ENCODE measurements at places on chromosomes 5 and 9.

- DNase-seq = no peak
Observed at GRCh38 chr5:60210810-60211209, 317.3 kb upstream of the PDE4D start.

DNA sequence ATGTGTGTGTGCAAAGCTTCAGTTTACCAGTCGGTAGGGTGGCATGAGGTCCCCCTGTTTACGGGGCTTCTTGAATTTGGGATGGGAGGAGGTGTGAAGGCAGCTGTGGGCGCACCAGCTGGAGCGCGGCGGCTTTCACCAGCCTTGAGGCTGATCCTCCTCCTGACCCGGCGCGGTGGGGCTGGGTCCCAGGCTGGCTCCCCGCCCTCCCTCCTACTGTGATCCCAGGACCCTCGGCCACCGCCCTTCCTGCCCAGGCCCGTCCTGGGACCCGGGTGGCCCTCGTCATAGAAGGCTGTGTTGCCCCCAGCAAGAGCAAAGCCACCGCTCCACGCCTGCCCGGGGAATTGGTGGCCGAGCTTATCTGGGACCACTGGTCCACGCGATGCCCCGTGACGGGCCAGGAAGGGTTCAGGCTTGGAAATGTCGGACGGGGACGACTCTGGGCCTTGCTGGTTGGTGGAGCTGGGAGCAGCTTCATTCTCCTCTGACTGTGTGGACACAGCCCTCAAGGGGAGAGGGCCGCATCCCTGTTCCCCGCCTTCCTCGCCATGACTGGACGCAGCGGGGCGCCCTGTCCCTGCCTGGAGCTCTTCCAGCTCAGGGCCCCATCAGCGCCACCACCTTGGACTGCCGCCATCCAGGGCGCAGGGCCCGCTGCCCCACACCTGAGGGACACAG is 271.1 kb upstream of the IRX1 start:
- DNase-seq = no peak

DNA sequence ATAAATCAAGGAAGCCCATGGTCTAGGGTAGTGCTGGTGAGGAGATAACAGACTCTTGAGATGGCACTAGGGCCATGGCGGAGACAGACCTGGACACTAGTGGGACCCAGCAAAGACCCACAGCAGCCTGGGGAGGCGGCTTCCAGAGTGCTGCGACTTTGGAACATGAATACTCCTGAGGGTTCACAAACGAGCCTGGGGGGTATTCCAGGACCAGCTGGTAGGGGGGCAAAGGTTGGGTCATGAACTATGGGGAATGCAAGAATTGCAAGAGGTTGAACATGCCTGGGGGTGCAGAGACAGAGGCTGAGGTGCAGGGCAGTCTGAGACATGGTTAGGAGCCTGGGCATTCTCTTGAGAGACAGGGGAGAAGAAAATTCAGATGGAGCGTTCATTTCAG is 43.8 kb upstream of the SPTLC1 start:
- no peak for DNase-seq

DNA sequence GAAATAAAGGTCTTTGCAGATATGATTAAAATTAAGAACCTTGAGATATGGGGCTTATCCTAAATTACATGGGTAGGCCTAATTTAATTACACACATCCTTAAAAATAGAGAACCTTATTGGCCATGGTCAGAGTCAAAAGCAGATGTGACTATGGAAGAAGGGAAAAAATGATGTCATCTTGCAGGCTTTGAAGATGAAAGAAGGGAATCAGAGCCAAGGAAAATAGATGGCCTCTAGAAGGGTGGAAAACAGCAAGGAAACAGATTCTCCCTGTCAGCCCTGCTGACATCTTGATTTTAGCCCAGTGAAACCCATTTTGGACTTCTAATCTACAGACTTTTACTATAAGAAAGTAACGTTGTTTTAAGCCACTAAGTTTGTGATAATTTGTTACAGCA is 37.6 kb upstream of the KCNN2 start:
- no peak for DNase-seq

DNA sequence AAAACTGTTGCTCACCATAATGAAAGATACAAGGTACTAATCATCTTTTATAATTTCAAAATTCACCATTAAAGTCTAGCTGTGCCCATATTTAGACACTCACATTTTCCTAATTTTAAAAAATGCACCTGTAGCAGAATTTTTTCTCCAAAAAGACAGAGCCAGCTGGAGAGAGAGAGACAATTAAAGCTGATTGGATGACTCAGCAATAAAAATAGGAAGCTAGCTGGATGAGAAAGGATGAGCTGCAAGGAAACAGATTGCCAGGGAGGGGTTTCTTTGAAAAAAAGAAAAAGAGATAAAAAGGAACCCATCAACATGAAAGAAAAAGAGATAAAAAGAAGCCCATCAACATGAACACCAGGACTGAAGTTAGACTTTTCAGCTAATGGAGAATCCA is 73.8 kb downstream of the HCN1 start:
- DNase-seq = no peak

GRCh38 chr9:83204047-83204446 is 141.1 kb upstream of the RASEF start:
- DNase-seq = no peak

- DNase-seq = no peak
Observed at GRCh38 chr5:6788956-6789649, 75.9 kb downstream of the TENT4A start.
